ENCODE measurements at places on chromosomes 5 and 9. TPM values are rescaled to one million over a fixed set of nuclear protein-coding genes. Genes with fewer than 3 reads are reported as not detected.

The IFNA2 gene
- not detected for total RNA-seq

The PCDHGA12 gene
- not detected for total RNA-seq

The UHRF2 gene
- total RNA-seq = 84.8 TPM

The SLC46A2 gene
- total RNA-seq = not detected

The HNRNPAB gene
- 183 TPM for total RNA-seq

The COL15A1 gene
- total RNA-seq = 0.42 TPM

The PCDHA10 gene
- total RNA-seq = not detected

DNA sequence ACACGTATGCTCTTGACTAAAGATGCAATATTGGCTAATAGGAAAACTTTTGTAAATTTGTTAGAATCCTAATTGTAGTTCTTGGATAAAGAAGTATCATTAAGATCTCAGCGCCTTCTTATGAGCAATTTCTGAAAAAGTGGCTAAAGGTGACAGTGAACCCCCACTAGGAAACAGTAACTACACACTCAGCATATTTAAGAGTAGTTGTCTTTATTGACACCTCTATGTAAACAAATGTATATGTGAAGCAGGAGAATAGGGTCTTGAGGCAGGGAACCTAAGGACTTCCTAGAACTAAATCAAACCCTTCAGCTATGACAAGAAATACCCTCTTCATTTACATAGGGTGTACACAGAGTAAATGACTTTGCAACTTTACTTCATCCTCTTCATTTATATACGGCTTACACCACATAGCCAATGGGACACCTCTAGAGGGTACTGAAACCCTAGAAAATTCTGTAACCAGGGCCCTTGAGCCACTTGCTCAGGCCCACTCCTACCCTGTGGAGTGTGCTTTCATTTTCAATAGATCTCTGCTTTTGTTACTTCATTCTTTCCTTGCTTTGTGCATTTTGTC is 2.8 kb downstream of the NIPSNAP3A start:
- H3K27me3 ChIP-seq = no peaks in the 10 kb centered on the region
- H3K4me1 ChIP-seq = peaks cover 17% of the 10 kb centered on the region
- DNase-seq = no peak
- no peak overlapping the region for H3K27ac ChIP-seq

GRCh38 chr5:9082996-9083395 is 462.9 kb downstream of the SEMA5A start:
- H3K4me3 ChIP-seq = no peak overlapping the region
- H3K4me1 ChIP-seq = no peaks in the 10 kb centered on the region
- no peaks in the 10 kb centered on the region for H3K27me3 ChIP-seq
- no peak overlapping the region for H3K27ac ChIP-seq
- no peak for DNase-seq
- H3K36me3 ChIP-seq = no peaks in the 10 kb centered on the region

GRCh38 chr5:26193626-26194025 is 844.8 kb downstream of the CDH9 start:
- H3K36me3 ChIP-seq = no peaks in the 10 kb centered on the region
- no peaks in the 10 kb centered on the region for H3K27me3 ChIP-seq
- H3K4me3 ChIP-seq = no peak overlapping the region
- H3K4me1 ChIP-seq = no peaks in the 10 kb centered on the region
- H3K27ac ChIP-seq = no peak overlapping the region

GRCh38 chr9:110156902-110157301 is 51.1 kb downstream of the C9orf152 start:
- peak overlapping the region; percentile 88 for H3K27ac ChIP-seq
- no peak for DNase-seq
